Urinary bladder (tissue), 4 donors: ENCODE measurements at places on chromosomes 1 and 21. TPM values are rescaled to one million over a fixed set of nuclear protein-coding genes. Genes with fewer than 3 reads are reported as not detected.

IRF6 gene
- 25.0 TPM for total RNA-seq

FAM151A gene
- not detected for total RNA-seq

GUK1 gene
- 103 TPM for total RNA-seq

NBPF6 gene
- not detected for total RNA-seq

AMPD1 gene
- 1.9 TPM for total RNA-seq

CRABP2 gene
- 37.9 TPM for total RNA-seq

HNRNPR gene
- total RNA-seq = 181 TPM

TMEM61 gene
- total RNA-seq = not detected

IKBKE gene
- total RNA-seq = 5.8 TPM

LAMC1 gene
- 279 TPM for total RNA-seq

CASQ1 gene
- 10.5 TPM for total RNA-seq

C2CD2 gene
- total RNA-seq = 24.3 TPM

ABCG1 gene
- 12.7 TPM for total RNA-seq

C1orf50 gene
- total RNA-seq = 5.1 TPM

GPR37L1 gene
- total RNA-seq = 0.05 TPM

KRTAP19-3 gene
- total RNA-seq = not detected

FAM131C gene
- total RNA-seq = not detected

GBP7 gene
- total RNA-seq = not detected

PTCH2 gene
- 4.4 TPM for total RNA-seq

HMGCL gene
- total RNA-seq = 29.3 TPM

TRIM67 gene
- 0.42 TPM for total RNA-seq
